ENCODE measurements at places on chromosomes 7 and 10. TPM values are rescaled to one million over a fixed set of nuclear protein-coding genes. Genes with fewer than 3 reads are reported as not detected.

DNA sequence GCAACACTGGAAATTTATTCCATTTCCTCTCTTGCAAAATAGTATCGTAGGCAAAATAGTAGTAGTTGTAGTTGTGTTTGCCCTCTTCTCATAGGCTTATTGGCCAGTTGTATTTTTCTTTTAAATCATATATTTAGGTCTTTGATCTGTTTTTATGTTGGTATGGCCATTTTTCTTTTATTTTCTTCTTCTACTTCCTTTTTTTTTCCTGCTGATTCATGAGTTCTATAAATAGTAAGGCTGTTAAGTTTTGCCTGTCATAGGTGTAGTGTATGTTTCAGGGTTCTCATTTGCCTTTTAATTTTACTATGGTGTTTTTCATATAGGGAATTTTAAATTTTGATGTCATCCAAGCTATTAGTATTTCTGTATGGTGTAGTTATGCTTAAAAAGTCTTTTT lies 25.4 kb upstream of the MRC1 start:
- DNase-seq = no peak
- H3K4me1 ChIP-seq = peaks cover 11% of the 10 kb centered on the region
- H3K4me3 ChIP-seq = peak overlapping the region; percentile 18
- no peak overlapping the region for H3K27ac ChIP-seq
- H3K27me3 ChIP-seq = no peaks in the 10 kb centered on the region
- H3K36me3 ChIP-seq = no peaks in the 10 kb centered on the region

- no peaks in the 10 kb centered on the region for H3K36me3 ChIP-seq
- no peaks in the 10 kb centered on the region for H3K4me1 ChIP-seq
- no peak for DNase-seq
- H3K27ac ChIP-seq = no peak overlapping the region
- H3K27me3 ChIP-seq = peaks cover 13% of the 10 kb centered on the region
- no peak overlapping the region for H3K4me3 ChIP-seq
These were observed 137.6 kb downstream of the C10orf105 start for GRCh38 chr10:71582019-71582418.

DNA sequence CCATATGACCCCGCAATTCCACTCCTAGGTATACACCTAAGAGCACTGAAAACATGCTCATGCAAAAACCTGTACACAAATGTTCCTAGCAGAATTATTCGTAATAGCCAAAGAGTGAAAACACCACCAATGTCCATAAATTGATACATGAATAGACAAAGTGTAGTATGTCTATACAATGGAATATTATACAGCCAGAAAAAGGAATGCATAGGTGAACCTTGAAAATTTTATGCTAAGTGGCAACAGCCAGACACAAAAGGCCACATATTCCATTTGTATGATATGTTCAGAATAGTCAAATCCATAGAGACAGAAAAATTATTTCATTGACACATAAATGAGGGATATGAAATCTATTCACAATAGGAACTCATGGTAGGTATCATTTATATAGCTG lies 81.0 kb upstream of the NOBOX start:
- H3K4me3 ChIP-seq = no peak overlapping the region
- no peaks in the 10 kb centered on the region for H3K4me1 ChIP-seq
- DNase-seq = no peak
- H3K27me3 ChIP-seq = no peaks in the 10 kb centered on the region

- no peaks in the 10 kb centered on the region for H3K4me1 ChIP-seq
- no peak for DNase-seq
- no peaks in the 10 kb centered on the region for H3K36me3 ChIP-seq
- H3K27me3 ChIP-seq = no peaks in the 10 kb centered on the region
These were observed 14.2 kb downstream of the KPNA7 start for GRCh38 chr7:99193527-99194220.

- no peak for DNase-seq
- H3K27ac ChIP-seq = no peak overlapping the region
- no peak overlapping the region for H3K4me3 ChIP-seq
- peaks cover 45% of the 10 kb centered on the region for H3K4me1 ChIP-seq
- peaks cover 52% of the 10 kb centered on the region for H3K36me3 ChIP-seq
These were observed 3.7 kb downstream of the ZSWIM8 start for GRCh38 chr10:73788864-73789658.

DNA sequence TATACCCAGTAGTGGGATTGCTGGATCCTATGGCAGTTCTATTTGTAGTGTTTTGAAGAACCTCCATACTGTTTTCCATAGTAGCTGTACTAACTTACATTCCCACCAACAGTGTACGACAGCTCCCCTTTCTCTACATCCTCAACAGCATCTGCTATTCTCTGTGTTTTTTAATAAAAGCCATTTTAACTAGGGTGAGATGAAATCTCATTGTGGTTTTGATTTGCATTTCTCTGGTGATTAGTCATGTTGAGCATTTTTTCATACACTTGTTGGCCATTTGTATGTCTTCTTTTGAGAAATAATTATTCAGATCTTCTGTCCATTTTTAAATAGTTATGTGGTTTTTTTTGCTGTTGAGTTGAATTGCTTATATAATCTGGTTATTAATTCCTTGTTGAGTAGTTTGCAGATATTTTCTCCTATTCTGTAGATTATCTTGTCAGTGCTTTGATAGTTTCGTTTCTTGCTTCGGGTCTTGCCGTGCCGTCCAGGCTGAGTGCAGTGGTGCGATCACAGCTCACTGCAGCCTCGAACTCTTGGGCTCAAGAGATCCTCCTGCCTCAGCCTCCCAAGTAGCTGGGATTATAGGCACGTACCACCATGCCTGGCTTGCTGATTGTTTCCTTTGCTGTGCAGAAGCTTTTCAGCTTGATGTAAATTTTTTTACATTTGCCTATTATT lies 12.0 kb downstream of the MTG1 start:
- no peak overlapping the region for H3K4me3 ChIP-seq
- no peak for DNase-seq
- no peak overlapping the region for H3K27ac ChIP-seq
- no peaks in the 10 kb centered on the region for H3K27me3 ChIP-seq
- H3K36me3 ChIP-seq = peaks cover 94% of the 10 kb centered on the region

DNA sequence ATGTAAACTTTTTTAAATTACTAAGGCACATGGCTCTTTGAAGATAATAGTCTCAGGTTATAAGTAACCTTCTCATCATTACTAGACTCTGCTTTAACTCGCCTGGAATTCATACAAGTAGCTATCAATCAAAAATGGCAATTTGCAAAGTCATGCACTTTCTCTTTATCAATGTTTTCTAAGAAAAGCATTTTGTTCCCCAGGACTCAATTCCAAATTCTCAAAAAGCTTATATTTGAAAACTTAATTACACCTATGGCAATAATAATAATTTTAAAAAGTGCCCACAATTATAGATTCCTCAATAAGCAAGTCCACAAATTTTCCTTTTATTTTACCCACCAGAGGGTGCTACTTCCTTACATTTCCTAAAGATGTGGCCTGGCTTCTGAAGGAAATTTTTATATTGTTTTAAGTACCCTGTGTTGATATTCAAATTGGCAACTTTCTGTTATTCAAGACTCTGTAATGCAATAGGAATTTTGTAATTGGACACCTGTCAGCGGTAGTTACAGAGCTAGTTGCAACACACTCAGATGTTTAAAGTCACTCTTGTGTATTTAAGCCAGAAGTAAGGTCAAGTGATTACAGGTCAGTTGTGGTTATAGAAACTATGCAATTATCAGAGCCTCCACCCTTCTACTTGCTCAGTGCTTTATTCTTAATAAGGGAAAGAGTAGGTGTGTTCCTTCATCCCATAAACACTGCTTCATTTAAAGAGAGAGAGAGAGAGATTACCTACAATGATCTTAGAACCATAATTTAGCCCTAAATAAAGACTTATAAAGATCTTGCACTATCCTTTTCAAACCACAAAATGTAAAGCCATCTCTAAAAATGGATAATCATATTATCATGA lies 47.1 kb upstream of the HYAL4 start:
- no peak overlapping the region for H3K4me3 ChIP-seq
- no peak overlapping the region for H3K27ac ChIP-seq
- H3K27me3 ChIP-seq = no peaks in the 10 kb centered on the region
- no peak for DNase-seq
- peaks cover 6% of the 10 kb centered on the region for H3K4me1 ChIP-seq

GRCh38 chr10:97713339-97713825 lies at the start of gene MARVELD1:
TSS of gene MARVELD1 (plus strand) at chr10:97713730. CDS start at chr10:97713877, 147 bp downstream.
- peak within 1 kb of the TSS; percentile 96 for H3K27ac ChIP-seq
- no peaks in the 10 kb centered on the region for H3K27me3 ChIP-seq
- peak; percentile 82 for DNase-seq
- H3K4me3 ChIP-seq = peak within 1 kb of the TSS; percentile 86
- peaks cover 64% of the 10 kb centered on the region for H3K4me1 ChIP-seq

- no peak overlapping the region for H3K4me3 ChIP-seq
- H3K36me3 ChIP-seq = no peaks in the 10 kb centered on the region
- peaks cover 45% of the 10 kb centered on the region for H3K4me1 ChIP-seq
These were observed 98.1 kb downstream of the TCF7L2 start for GRCh38 chr10:113047963-113048781.

DNA sequence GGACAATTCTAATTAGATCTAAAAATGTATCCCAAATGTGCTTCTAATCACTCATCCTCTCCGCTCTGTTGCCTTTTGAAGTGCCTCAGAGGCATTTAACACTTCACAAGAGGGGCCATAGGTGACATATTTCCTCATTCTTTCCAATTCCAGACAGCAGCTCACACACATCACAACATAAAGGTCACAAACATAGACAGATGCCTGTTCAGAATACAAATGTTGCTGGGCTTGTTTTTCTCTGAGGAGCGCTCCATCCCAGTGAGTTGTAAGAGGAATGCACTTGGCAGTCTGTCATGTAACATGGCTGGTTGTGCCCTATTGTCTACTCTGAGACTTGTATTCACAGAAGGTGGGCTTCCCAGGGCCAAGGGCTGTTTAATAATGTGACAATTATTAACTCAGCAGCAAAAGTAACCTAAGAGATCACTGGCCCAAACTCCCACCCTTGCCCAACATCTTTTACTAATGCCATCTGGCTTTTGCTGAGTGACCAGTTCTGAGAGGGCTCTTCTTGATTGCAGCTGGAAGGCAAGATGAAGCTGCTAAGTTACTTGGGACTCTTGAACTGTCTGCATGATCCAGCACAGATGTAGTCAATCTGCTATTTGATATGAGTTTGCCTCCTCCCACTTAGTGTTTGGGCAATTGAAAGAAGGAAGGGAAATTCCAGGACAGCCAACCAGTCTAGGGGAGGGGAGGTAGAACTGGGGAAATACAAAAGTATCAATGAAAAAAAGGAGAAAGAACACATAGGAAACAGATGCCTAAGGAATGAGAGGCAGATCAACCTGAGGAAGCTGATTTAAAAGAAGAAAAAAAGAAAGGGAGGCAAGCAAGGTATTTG lies 13.6 kb downstream of the PON2 start:
- H3K4me1 ChIP-seq = peaks cover 9% of the 10 kb centered on the region
- no peak overlapping the region for H3K27ac ChIP-seq
- H3K36me3 ChIP-seq = peaks cover 17% of the 10 kb centered on the region

DNA sequence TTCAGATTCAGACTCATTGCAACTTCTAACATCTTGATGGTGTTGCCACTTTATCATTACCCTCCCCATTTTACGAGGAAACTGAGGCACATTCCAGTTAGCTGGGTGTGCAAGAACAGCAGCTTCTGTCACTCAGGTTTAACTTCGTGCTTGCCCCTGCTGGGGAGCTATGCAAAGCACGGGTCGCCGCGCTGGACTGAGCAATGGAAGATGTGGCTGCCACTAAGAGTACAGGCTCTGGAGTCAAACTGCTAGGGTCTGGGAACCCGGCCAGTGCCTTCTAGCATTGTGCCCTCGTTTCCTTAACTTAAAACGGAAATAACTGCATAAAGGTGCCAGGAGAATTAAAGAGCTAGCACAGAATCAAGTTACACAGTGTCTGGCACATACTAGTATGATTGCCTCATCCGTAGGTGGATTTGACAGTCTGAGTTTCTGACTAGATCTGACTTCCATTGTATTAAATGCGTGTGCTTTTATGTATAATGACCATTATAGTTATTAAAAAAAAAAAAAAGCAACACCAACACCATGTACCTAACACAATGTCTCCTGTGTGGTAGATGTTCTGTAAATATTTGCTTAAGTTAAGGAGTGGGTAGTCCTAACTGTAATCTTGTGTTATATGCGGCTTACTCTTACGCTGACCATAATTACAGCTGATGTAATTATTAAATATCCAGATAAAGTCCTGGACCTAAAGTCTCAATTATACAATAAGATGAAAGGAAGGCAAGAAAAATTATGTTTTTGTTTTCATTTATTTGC lies 842 bp downstream of the ZNF22 start:
- peaks cover 86% of the 10 kb centered on the region for H3K4me1 ChIP-seq
- H3K36me3 ChIP-seq = peaks cover 25% of the 10 kb centered on the region
- peak overlapping the region; percentile 74 for H3K4me3 ChIP-seq
- peak overlapping the region; percentile 97 for H3K27ac ChIP-seq
- no peaks in the 10 kb centered on the region for H3K27me3 ChIP-seq

GRCh38 chr7:55026086-55026790 lies 7.4 kb downstream of the EGFR start:
- peak overlapping the region; percentile 49 for H3K27ac ChIP-seq
- no peaks in the 10 kb centered on the region for H3K36me3 ChIP-seq
- H3K4me3 ChIP-seq = no peak overlapping the region
- DNase-seq = no peak

DNA sequence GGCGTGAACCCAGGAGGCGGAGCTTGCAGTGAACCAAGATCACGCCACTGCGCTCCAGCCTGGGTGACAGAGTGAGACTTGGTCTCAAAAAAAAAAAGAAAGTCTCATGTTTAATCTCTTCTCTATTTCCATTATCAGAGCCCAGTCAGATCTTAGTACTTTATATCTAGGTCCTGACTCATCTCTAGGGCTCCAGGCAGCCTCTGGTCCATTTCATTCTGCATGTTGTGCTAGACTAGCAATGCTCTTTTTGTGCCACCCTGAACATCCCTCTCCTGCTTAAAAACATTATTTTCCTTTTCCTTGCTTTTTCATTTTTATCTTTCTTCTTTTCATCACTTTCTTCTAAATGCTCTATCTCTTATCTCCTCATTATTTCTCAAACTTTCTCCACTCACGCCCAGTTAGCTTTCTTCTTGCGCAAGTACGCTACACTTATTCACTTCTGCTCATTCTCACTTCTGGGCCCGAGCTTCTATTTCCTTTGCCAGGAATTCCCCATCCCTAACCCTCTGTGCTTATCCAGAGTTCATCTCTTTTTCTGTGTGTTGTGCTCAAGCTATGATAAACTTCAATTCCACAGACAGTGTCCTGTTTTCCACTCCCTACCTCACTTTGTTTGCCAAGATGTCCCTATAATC lies 63.9 kb downstream of the BTAF1 start:
- H3K27me3 ChIP-seq = no peaks in the 10 kb centered on the region
- H3K4me3 ChIP-seq = no peak overlapping the region
- H3K36me3 ChIP-seq = peaks cover 79% of the 10 kb centered on the region
- H3K27ac ChIP-seq = no peak overlapping the region
- peaks cover 9% of the 10 kb centered on the region for H3K4me1 ChIP-seq

Gene PRKAR2B
- total RNA-seq = 21.8 TPM

Gene EPHB4
- total RNA-seq = 20.3 TPM

Gene IKZF1
- total RNA-seq = 2.1 TPM

Gene POLR1F
- total RNA-seq = 8.5 TPM

Gene NANOS1
- 11.7 TPM for total RNA-seq

Gene RPEL1
- total RNA-seq = not detected

Gene PAPOLB
- 0.05 TPM for total RNA-seq

Gene MRPS17
- 19.4 TPM for total RNA-seq

Gene LLCFC1
- not detected for total RNA-seq

Gene SLC18A2
- 0.05 TPM for total RNA-seq

Gene TMEM196
- not detected for total RNA-seq

Gene DEPP1
- 27.5 TPM for total RNA-seq

Gene CDHR1
- 0.41 TPM for total RNA-seq

Gene PNLIP
- not detected for total RNA-seq
